Choroid plexus epithelial cell (primary cell): ENCODE measurements at places on chromosomes 2 and 18.

- DNase-seq = no peak
Observed at GRCh38 chr18:70280007-70280925, 8.6 kb upstream of the SOCS6 start.

- peak; percentile 28 for DNase-seq
Observed at GRCh38 chr2:168470320-168471162, 14.5 kb downstream of the CERS6 start.

DNA sequence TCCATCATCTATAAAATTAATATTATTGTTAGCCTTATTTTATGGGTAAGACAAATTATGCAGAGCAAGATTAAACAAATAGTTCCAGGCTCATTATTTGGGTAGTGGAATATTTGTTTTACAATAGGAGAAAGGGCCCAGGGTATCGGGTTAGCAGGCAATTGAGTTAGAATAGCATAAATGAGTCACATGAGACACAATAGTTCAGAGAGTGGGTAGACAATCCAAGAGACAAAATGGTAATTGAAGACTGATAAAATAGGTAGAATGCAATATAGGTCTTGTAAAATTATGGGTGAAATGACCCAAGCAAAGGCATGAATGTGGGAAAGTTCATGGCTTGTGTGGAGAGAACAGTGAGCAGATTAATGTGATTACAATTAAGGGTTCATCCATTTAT is 790.9 kb upstream of the GCFC2 start:
- DNase-seq = no peak

- peak; percentile 65 for DNase-seq
Observed at GRCh38 chr2:181892799-181893435, 1.4 kb downstream of the ITPRID2 start.

DNA sequence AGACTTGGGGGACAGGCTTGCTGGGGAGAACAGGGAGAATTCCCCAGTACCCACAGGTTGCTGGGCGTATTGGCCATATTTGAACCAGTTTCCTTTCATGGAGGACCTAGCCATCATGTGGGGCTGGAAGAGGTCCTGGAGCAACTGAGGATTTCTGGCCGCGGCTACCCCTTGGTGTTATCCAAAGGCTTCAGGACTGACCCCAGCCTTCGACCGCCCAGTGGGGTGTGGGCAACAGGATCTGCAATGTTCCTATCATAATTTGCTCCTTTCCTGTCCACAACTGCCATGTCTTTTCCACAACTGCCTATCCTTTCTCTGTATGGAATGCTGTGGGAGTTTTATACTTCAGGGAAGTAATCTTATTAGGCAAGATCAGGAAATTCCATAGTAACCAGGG is 1053.6 kb upstream of the SLC39A10 start:
- no peak for DNase-seq

DNA sequence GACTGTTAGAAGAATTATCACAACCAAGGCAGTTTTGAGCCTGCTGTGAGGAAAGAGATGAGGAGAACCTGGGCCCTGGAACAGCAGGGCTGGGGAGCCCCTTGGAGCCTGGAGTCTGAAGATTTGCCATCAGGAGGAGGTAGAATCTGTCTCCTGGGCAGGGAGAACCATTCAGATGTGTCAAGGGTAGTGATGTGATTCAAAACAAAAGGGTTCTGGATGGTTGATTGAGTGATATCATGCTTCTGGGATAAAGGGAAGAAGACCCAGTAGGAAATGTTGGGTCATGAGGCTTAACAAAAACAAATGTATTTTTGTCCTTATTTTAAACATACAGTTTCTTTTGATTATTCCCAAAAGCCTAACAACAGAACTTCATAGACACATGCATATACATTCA is 28.6 kb downstream of the RNF144A start:
- no peak for DNase-seq

DNA sequence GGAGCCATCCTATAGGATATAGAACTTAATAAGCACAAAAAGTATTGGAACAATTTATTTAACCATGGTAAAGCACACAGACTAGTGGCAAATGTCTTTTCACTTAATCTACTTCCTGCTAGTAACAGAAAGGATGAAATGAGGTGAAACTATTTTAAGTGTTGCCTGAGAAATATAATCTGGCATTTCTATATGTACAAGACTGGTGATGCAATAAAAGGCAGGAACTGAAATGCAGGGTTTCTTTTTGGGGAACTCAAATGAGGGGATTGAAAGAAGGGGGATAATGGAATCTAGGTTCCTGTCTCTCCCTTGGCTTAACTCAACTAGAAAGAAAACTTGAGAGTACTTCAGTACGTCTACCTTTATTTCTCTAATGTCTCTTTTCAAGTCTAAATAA is 122.3 kb downstream of the MEMO1 start:
- DNase-seq = peak; percentile 27

GRCh38 chr18:12056034-12056883 is 37.4 kb upstream of the ANKRD62 start:
- DNase-seq = no peak

DNA sequence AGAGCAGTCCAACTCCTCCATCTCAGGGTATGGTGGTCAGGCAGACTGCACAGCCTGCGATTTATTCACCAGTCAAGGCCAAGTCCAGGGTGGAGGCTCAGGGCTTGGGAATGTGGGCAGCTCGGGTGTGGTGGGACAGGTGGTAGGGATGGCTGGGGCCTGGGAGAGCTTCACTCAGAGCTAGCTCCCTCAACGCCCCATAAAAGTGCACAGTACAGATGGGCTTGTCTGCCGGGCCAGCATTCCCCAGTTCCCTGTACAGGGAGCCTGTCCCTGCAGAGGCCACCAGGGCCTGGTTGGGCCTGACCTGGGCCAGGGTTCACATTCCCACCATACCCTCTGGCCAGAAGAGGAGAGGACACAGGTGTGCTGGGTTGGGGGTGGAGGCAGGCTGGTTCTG is 49.2 kb upstream of the OTOS start:
- DNase-seq = no peak

DNA sequence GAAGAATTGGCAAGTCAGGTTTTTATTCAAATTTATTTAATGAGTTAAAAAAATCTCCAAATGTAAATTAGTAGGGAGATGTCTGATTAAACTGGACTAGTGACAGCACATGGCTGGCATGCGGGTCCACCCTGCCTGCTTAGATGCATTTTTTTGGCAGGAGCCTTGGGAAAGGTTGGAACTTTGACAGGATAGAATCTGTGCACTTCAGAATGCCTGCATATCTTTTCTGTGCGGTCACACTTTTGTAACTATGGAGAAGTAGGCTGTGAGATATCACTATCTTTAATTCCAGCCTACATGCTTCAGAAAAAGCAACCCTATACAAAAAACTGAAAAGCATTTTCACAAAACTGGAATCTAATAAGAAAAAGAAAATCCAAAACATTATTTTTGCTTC is 317.8 kb downstream of the MBD2 start:
- DNase-seq = peak; percentile 41

DNA sequence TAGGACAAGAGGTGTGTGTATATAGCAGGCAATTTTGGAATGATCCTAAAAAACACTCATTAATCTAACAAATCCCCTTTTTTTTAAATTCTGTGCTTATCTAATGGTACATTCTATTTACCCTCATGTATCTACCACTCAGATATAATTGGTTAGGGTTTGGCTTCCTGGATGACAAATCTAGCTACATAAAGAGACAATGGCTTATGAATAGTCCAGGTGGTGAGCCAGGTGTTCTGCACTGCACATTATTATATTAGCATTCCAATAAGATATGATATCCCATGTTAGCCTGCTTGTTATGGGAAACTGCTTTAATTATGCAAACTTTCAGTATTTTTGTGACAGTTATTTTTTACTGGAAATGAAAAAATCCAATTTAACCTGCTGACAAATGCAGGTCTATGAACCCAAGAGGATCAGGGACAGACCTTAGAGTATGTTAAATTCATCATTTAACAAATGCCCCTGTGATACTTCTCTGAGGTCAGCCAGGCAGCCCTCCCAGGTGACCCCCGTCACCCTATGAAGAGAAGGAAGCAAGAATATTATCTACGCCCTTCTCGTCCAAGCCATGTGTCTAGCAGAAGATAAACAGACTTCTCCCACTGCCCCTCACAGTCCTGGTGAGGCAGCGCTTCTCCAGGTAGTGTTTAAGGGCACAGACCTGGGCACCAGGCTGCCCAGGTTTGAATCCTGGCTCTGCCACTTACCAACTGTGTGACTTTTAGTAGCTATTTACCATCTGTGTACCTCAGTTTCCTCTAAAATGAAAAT is 83.0 kb downstream of the ADD2 start:
- DNase-seq = no peak

DNA sequence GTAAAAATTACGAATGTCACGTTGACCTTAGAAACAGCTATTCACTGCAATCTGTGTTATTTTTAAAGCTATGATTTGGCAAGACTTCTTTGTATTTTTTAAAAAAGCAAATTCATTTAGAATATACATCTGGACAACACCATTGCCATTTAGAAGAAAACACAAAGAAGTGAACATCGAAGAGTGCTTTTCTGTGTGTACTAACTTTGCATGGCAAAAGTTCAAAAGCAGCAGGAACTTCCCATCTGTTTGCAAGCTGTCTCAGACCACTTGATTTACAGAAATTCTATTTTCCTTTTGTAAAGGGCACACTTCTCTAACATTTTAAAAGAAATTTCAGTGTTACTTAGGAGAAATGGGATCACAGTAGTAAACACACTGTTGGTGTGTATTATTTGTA is 145.9 kb downstream of the CALCRL start:
- DNase-seq = peak; percentile 87

DNA sequence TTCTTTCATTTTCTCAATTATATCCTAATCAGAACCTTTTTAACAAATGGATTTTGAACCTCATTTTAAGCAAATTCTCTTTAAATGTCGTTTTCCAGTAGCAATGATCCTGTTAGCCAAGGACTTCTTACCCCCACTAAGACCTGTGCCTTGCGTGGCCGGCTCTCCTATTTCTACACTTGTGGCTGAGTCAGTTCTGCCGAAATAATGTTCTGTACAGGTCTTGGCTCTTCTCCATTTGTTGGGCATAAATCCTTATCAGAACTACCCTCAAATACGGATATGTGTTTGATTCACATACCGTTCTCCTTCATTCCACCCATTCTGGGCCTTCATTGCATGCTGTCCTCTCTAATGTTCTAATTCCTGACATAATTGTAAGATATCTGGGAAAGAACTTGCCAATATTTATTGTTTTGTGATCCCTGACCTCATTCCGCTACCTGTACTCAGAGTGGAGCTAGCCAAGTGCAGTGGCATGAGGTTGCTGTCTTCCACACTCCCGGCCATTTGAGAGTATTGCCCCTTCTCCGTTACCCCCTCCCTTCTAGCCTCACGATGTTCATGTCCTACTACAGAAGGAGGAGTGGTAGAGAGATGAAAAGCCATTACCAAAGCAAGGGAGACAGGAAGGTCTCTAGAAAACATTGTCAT is 78.7 kb downstream of the MYOM1 start:
- no peak for DNase-seq

DNA sequence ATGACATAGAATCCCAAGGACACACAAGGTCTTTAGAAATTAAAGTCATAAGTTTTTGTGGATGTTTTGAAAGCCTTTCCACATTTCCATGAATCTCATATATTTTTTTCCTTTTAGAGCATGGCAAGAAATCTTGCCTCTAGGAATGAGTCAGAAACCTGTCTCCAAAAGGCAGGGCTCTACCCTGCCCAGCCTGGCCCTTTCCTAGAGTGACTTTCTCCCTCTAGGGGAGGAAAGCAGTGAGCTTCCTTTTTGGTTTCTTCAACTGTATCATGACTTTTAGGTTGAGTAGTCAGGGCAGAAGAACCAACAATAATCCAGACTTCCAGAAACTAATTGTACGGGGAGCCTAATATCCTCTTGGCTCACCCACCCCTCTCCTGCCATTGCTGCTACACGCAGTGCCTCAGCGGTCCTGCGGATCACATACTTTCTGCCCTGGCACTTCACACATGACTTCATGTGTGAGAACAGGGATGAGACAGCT is 300.3 kb downstream of the AGPS start:
- no peak for DNase-seq

GRCh38 chr2:199983534-199983933 is 28.2 kb downstream of the MAIP1 start:
- no peak for DNase-seq

DNA sequence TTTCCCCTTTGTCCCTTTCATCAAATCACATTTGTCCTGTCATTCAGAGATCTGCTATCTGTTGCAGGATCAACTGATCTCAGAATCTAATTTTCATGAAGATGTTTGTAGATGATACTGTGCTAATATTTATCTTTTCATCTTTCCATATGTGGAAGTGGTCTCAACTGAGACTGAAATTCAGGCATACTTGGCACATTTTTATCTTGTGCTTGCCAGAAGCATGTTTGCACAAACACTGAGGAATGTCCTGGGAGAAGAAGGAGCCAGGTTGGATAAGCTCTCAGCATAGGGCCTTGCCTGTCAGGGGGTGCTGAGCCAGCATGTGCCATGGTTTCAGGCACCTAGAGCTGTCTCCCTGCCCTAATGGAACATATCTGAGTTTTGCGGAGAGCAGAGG is 24.5 kb upstream of the MMADHC start:
- DNase-seq = peak; percentile 82

DNA sequence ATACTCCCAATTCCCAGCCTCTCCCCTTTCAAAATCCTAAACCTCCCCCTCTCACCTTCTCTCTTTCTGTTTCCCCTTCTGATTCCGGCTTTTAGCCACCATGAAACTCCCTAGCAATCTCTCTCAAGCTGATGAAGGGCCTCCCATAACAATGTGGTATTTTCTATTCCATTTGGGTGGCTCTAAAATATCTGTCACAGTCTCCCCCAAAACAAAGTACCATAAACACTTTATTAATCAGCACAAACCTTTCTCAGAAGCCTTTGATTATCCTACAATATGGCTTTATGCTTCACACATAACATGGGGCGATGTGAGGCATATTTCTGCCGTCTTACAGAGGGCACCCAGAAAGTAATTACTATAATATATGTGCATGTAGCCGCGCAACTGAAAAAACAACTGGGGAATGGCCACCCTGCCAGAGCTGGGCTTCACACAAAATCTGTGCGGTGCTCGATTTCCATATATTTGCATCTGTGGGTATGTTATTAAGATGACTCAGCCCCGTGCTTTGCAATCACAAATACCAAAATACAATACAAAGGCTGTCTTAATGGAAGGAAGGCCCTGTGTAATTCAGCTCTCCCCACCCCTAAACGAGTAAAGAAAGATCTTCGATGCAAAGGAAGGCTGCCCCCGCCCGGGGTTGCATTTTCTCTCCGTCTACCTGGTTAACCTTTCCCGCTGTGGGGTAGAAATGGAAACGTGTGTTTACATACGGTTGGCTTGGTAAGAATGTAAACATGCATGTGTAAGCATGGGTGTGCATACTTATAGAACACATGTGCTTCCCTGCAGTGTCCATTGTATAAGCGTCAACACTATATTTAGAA is 81.4 kb downstream of the CELF4 start:
- DNase-seq = no peak

- no peak for DNase-seq
Observed at GRCh38 chr2:173075056-173075780, 428 bp upstream of the MAP3K20 start.
